ENCODE measurements at places on chromosomes 7 and 10.

DNA sequence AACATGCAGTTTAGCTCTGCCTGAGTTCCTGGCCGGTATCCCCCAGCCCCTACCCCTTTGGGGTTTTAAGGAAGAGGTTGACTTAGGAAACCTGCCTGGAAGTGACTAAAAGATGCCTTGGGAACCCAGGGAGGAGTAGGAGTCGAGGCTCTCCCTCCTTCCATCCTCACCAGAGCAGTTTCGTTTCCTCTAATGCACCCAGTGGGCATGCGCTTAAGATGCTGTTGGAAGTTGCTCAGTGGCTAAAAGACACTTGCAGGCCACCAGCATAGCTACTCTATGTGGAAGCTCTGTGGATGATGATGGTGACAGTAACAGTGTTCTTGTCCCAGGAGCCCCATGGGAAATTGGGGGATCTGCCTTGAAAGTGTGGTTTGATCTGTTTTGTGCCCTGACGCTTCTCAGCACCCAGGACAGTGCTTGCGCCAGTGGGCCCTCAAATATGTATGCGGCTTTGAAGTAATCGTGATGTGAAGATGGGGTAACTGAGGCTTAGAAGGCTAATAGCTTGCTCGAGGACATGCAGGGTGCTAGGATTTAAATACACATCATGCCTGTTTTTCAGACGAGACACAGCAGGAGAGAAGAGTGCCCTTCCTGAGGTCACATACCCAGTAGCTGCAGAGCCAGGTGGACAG, 32.0 kb downstream of the TBATA start:
- DNase-seq: no peak

- DNase-seq: no peak
Observed at GRCh38 chr10:34537629-34538231, 277.4 kb downstream of the PARD3 start.

DNA sequence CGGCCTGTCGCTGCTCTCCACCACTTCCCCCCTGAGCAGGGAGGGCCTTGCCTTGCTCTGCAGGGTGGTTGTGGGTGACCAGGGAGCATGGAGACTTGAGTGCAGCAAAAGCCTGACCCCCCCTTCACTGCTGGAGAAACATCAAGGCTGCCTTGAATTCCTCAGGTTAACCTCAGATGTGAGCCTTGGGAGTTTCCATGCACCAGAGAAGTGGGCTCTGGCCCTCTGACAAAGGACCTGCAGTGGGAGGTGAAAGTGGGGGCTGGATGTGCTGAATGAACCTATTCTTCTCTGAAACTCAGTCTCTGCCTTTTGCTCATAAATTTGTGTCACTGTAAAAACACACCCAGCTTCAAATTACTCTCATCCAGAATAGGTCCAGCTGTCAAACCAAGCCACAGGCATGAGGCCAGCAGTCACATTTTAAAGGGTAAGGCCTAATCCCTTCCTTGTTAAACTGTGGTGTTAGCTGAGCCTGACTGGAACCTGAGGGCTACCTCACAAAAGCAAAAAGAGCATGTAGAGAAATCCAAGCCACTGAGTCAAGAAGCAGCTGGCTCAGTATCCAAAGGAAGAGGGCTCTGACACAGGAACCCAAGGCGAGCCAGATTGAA, 356.8 kb downstream of the CCSER2 start:
- DNase-seq: no peak

DNA sequence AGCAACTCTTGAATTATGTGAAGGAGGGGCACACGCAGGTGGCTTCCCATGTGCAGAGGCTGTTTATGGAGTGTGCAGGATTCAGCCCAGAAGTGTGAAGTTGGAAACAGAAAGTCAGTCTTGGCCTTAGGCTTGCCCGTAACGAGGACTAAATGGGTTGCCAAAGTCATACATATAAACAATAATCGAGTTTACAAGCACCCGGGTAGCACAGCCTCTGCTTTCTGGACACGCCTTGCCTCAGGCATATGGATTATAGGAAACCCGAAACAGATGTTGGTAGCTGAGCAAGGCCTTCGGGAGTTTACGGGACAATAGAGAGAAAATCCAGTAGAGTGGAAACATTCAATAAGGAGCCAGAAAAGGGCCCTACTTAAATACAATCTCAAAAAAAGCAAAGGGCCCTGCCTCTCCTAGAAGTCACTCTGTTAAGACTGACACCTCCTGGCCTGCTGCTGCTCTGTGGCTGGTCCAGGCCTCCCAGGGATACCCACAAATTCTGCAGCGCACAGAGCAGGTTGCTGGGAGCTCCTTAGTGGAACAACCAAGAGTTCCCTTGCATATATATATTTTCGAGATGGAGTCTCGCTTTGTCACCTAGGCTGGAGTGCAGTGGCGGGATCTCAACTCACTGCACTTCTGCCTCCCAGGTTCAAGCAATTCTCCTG, 48.5 kb downstream of the SMKR1 start:
- no peak for DNase-seq

DNA sequence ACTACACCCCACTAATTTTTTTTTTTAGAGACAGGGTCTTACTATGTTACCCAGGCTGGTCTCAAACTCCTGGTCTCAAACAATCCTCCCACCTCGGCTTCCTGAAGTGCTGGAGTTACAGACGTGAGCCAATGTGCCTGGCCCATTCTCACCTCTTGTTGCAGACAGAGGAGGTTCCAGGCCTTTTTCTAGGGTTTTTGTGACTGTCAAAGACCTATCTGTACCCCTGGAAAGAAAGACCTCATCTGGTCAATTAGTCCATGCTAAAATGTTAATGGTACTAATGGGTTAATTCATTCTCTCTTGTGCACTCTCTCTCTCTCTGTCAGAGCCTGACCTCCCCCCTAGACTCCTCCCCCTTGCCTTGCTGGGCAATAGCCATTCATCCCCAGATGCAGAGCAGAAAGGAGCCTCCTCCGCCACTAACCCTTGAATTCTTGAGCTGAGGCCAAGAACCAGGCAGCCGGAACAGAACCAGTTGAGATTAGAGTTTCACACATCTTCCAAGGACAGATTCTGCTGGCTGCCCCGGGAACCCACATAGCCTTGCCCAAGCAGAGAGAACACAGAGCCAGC, 209.7 kb downstream of the SKIDA1 start:
- DNase-seq: no peak

DNA sequence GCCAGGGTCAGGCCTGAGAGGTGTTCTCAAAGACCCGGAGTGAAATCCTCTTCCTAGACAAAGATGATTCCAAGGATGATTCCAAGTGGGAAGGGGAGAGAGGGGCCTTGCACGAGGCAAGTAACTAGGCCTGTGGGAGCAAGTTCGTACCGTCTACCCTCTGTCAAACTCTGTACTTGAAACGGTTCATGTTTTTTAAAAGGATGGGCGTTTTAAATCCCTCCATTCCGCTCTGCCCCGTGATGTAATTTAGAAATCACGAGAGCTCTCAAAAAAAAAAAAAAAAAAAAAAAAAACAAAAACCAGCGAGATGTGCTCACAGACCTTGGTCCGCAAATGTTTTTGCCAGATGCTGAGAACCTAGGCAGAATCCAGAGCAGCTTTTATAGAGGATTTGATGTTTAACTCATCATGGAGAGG, 114.7 kb upstream of the CARD11 start:
- no peak for DNase-seq

GRCh38 chr10:7529638-7530037, 118.8 kb upstream of the SFMBT2 start:
- DNase-seq: no peak

DNA sequence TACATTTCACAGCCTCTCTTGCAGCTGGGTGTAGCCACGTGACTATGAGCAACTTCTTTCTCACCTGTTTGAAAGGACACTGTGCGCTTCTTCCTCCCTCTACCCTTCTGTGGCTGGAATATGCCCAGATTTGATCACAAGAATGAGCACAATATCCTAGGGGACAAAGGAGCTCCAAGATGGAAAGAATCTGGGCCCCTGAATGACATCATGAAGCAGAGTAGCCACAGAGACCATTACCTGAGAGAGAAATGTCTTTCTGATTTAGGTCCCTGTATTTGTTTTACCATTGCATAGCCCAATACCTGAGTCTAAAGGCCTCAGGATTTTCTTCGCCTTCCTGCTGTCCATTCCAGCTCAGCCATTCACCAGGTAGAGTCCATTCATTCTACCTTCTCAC, 15.4 kb downstream of the ZNF503 start:
- DNase-seq: no peak

GRCh38 chr7:127903892-127904669, 127.2 kb downstream of the LRRC4 start:
- no peak for DNase-seq

GRCh38 chr7:117146511-117146910, 176.3 kb downstream of the WNT2 start:
- DNase-seq: no peak

DNA sequence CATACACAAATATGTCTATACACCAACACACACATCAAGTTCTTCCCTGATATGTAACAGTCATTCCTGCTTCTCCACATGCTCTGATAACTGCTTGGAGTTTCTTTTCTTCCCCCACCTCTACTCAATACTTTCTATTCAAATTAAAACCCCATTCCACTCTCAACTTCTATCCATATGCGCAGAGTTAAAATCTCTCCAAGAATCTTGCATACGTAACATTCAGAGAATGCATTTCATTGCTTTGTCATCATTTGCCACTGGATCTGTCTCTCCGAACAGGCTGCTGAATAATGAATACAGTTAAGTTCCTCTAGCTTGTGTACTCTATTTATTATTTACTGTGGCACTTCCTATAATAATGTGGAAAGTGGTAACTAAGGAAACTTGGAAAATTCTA, 68.8 kb downstream of the DGKB start:
- DNase-seq: no peak

- no peak for DNase-seq
Observed at GRCh38 chr7:45088146-45088701, 545 bp downstream of the NACAD start.

GRCh38 chr10:72001033-72001395, 36.8 kb downstream of the CHST3 start:
- DNase-seq: no peak

GRCh38 chr10:93758891-93759410, 1.2 kb downstream of the LGI1 start:
- DNase-seq: no peak

DNA sequence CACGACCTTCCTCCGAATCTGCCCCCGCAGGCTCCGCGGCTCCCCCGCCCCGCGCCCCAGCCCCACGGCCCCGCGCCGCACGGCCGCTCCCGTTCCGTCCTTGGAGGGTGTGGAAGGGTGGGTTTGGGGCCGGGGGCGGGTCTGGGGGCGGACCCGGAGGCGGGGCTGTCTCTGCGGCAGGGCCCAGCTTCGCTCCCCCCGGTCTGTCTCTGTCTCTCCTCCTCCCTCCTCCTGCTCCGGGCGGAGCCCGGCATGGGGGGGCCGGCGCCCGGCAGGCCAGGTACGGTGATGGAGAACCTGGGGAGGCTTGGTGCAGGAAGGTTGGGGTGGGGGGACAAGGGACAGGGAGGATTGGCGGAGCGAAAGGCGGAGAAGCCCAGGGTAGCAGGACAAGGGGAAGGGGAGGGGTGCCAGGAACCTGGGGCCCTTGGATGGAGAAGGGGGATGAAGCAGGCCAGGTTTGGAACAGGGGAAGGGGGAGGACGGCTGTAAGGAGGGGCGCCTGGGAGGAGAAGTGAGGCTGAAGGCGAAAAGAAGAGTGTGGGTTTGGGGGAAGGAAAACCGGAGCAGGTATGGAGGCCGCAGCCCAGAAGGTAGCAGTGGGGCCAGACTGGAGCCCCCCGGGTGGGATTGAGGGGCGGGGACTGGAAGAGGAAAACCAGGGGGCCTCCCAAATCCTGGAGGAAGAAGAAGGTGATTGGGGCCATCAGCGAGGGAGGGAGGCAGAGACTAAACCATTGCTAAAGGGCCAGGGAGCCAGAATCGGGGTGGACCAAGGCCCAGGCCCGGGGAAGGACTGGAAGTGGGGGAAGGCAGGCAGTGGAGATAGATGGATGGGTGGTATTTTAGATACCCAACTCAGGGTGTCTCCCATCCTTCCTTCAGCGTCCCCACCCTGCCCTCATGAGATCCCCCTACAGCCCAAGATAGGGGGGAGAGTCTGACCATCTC, at the start of gene NYAP1:
Gene NYAP1 (plus strand): TSS at position 206 of the 951 bp plus-strand sequence. CDS start 1,385 bp downstream, outside the sequence.
- no peak for DNase-seq

DNA sequence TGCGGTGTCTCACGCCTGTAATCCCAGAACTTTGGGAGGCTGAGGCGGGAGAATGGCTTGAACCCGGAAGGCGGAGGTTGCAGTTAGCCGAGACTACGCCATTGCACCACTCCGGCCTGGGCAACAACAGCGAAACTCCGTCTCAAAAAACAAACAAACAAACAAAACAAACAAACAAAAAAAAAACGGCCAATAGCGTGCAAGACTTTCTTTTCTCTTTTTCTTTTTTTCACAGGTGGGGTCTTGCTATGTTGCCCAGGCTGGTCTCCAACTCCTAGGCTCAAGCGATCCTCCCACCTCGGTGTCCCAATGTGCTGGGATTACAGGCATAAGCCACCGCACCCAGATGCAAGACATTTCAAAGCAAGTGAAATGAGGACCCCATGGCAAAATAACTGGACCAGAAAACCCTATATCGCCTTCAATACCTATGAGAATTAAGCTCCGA, 1.6 kb downstream of the PSAP start:
- DNase-seq: no peak
